ENCODE measurements at places on chromosomes 11 and 22. TPM values are rescaled to one million over a fixed set of nuclear protein-coding genes. Genes with fewer than 3 reads are reported as not detected.

MPZL3 gene
- 16.5 TPM for total RNA-seq

CD3E gene
- 590 TPM for total RNA-seq

LRRC56 gene
- total RNA-seq: 2.2 TPM

SYT9 gene
- total RNA-seq: not detected

RAG1 gene
- total RNA-seq: 0.18 TPM

BRSK2 gene
- total RNA-seq: 0.09 TPM

All from T-helper 2 cell treated with Interferon-gamma antibody and Interleukin-4, amounts not matched to agents 100 ng/mL and 5 ng/mL, for 36 hours (primary cell).